Renal pelvis (tissue), 12 donors: ENCODE measurements at places on chromosomes 5 and 9. TPM values are rescaled to one million over a fixed set of nuclear protein-coding genes. Genes with fewer than 3 reads are reported as not detected.
A peak's percentile ranks its signal among the peaks of the same experiment; 100 is the strongest.

GRCh38 chr5:141574122-141574510, 44.7 kb downstream of the DIAPH1 start:
- DNase-seq: no peak

OSMR gene
- polyA plus RNA-seq: 7.4 TPM

DNA sequence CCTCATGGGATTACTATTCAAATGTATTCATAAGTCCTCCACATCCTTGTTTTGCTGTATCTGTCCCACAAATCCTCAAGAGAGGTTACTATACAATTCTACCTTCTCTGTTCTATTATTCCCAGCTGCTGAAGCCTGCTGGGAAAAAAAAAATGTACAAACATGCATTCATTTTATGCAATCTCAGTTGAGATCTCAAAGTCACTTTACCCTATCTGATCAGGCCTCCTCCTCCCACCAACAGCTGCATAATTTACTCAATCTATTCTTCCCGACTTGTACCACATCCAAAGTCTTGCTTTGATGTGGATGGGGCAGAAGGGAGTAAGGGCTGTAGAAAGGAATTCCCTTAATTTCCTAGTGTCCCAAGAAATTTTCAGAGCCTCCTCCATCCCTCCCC, 28.6 kb downstream of the PSIP1 start:
- DNase-seq: no peak

GMCL2 gene
- polyA plus RNA-seq: not detected

EHMT1 gene
- 82.8 TPM for polyA plus RNA-seq

DNA sequence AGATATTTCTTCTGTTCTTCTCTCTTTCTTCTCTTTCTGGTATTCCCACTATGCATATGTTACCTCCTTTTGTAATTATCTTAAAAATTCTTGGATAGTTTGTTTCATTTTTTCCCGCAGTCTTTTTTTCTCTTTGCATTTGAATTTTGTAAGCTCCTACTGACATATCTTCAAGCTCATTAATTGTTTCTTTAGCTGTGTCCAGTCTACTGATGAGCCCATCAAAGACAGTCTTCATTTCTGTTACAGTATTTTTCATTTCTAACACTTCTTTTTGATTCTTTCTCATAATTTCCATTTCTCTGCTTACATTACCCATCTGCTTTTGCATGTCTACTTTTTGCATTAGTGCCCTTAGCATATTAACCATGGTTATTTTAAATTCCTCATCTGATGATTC, 44.7 kb upstream of the UNC5A start:
- DNase-seq: no peak

IFNA10 gene
- not detected for polyA plus RNA-seq

DNA sequence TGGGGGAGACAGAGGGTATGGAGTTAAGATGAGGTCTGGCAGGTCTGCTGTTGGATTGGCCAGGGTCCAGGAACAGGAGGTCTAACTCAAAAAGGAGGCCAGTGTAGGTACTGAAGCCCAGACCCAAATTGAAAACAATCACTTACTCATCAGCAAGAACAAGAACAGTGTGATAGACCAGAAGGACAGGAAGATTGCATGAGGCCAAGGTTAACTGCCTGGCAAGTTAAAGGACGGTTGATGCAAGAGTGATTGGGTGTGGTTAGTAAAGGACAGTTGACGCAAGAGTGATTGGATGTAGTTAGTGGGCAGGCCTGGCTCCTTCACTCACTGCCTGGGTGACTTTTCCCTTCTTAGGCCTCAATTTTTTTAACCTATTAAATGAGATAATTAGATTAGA, 132.6 kb downstream of the PDZD2 start:
- no peak for DNase-seq

DNA sequence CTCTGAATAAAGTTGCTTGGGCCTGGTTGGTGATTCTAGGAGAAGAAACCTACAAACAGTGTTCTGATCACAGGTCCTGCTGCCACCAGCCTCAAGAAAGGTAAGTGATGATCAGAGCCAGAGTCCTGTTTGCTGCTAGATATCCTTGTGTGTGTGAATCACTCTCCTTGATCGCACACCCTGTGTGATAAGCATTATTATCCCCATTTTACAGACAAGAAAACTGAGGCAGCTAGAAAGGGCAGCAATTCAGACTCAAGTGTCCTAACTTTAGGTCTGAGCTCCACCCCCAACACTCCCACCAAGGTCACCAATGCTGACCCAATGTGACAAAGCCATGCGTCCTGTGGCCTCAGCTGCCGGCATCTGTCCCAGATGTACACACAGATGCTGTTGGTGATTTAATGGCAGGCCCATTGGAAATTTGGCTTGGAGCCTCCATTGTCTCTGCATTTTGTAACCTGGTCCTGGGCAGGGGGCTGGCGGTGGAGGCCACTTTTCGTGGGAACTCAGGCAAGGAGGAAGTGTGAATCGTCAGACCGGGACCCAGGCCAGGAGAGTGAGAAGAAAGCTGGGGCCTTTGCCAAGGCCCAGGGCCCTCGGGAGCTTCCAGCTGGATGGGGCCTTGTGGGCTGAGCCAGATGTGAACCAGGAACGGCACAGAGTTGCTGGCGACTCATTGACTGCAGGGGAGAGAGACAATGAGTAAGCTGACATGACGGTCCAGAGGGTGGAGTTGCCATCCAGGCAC, 29.8 kb upstream of the GGTA1 start:
- peak; percentile 63 for DNase-seq

MLANA gene
- 1.1 TPM for polyA plus RNA-seq

GRCh38 chr5:116454417-116454927, 120.2 kb downstream of the SEMA6A start:
- peak; percentile 63 for DNase-seq

AGXT2 gene
- polyA plus RNA-seq: 26.9 TPM

GRCh38 chr5:122352331-122352730, 40.3 kb downstream of the SNCAIP start:
- no peak for DNase-seq

DNA sequence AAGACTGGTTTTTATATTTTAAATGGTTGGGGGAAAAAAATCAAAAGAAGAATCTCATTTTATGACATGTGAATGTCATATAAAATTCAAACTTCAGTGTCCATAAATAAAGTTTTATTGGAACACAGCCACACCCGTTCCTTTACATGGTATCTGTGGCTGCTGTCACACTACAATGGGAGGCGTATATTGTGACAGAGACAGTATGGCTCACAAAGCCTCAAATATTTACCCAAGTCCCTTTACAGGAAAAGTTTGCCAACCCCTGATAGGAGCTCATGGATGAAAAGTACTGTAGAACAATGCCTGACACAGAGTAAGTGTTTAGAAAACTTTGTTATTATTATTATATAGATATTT, 5.2 kb upstream of the DUSP1 start:
- DNase-seq: no peak

ZER1 gene
- 38.9 TPM for polyA plus RNA-seq

DNA sequence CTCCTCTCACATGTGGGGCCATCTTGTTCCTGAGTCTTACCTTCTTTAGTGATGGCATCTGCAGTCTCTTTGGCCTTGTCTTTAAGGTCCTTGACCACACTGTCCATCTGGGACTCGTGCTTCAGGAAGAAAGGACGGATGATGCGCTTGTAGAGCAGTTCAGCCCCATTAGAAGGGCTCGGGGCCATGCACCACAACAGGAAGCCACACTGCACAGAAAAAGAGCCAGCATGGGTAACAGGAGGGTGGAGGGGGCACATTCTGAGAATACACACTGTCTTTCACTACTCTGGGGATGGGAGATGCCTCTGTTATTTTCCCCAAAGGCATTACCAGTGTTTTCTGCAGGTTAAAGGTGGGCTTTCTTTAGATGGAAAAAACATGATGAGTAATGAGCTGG, 25.9 kb downstream of the SRP19 start:
- DNase-seq: no peak

- peak; percentile 53 for DNase-seq
Measured at GRCh38 chr5:149317281-149318048, 27.8 kb upstream of the GRPEL2 start.

DNA sequence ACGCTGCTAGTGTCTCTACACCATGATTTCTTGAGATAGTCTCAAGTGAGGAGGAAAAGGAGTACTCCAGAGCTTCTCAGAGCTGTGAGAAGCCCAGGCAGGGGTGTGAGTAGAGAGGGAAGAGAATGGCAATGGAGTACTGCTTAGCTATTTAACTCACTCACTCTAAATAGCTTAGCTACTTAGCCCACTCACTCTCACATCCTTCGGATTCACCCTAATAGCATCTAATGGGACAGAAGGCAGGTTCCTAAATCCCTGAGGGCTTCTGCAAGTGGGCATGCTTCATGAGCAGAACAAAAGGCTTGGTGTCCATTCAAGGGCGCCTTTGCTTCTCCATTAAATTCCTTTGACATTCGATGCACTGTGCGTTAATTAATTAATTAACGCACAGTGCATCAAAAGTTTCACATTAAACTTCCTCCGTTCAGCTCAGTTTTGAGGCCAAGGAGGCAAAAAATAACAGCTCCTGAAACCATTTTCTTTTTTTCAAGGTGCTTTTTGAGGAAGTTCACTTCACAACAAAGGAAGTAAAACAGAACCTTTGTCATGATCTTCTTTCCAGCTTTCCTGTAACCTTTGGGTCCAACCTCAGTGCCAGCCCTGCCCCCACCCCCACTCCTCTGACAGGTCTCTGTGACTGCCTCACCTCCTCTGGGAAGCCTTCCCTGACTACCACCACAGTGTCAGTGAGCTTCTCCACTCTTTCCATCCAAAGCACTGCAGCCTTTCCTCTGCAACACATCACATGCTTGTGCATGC, 294.0 kb downstream of the SEC61B start:
- no peak for DNase-seq

DNA sequence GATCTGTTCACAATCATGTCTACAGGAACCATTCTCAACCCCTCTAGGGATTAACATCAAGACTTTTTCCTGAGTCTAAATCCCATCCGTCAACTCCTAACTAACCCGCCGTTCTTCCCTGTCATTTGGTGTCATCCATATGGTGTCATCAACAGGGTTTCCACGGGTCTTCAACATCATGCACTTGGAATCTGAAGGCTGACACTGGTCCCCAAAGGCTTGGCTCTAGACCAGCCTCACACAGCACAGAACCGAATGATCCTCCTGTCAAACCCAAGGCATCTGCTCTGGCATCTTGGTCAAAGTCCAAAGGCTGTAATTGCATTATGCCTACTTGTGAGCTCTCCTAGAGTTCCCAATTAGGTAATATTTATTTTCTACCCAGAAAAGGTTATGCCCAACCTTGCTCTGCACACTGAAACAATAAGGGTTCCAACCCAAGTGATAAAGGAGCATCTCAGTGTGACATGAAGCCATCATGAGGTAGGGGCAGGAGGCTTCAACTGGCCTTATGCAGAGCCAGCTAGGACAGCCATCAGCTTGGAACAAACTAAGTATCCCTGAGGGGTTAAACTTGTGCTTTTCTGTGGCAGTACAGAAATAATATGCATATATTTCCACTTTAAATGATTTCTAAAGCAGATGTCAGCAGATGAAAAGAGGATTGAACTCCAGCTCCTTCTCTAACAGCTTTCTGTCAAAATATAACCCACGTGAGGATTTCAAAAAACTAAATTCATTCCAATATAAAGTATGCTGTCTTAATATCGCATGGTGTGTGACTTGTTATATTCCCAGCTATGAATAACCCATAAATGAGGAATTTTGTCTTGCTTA, 13.9 kb downstream of the ENC1 start:
- DNase-seq: no peak

GRCh38 chr9:134014946-134015345, 10.3 kb upstream of the BRD3OS start:
- DNase-seq: no peak

- no peak for DNase-seq
Measured at GRCh38 chr9:116027096-116027495, 126.5 kb upstream of the PAPPA start.

- no peak for DNase-seq
Measured at GRCh38 chr9:36218011-36218410, 27.3 kb downstream of the CLTA start.

DNA sequence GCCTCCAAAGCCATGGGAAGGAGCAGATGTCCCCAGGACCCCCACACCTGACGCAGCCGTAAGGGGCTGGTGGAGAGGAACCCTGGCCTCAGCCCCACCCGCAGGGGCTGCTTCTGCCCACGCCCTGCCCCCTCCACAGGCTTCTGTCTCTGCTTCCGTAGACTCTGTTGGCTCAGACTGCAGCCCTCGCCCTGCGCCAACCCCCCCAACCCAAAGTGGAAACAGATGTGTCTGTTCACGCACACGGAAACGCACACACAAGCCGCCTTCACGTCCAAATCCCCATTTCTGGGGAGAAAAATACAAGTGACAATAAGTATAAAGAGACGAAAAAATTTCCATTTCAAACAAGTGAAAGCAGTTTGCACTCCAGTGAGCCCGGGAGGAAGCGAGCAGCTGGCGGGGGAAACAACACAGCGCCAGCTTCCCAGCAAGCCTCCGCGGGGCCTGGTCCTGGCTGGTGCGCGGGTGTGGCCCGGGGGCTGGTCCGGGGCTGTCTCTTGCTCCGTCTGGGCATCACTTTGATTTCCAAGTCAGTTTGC, 32.6 kb upstream of the RXRA start:
- DNase-seq: peak; percentile 34

DNA sequence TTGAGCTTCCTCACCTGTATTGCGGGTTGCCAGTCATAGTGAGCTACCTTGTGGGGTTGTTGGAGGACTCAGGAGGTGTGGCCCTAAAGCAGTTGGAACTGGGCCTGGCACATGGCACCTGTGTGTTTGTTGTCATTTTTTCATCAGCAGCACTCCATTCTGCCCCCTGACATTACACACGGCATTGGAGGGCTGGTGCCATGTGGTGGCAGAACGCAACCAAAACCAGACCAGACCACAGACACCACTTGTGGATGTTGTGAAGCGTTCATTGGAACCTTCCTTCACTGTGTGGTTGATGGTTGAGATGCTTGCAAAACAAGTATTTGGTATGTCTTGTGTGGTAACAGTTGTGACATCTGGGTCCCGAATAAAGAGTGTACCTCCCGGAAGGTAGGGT, 113.2 kb upstream of the ERCC6L2 start:
- DNase-seq: no peak

GRCh38 chr5:116685069-116685468, 110.4 kb upstream of the SEMA6A start:
- no peak for DNase-seq

SPINK7 gene
- polyA plus RNA-seq: 0.13 TPM

LYRM7 gene
- polyA plus RNA-seq: 16.7 TPM

DNA sequence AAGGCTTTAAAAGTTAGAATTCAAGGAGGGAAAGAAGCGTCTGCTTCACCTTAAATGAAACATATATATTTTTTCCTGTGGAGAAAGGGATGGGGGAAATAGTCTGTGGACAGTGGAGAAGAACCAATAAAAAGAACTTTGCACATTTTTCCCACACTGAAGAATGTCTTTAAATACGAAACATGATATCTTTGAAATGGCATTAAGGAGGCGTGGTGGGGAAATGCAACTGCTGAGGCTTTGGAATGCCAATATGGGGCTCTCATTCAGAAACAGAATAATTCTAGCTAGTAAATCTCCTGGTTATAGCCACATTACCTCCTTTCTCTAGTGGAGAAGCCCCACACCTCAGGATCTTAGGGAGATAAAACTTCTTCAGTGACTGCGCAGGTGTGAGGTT, 46.8 kb downstream of the TNC start:
- peak; percentile 21 for DNase-seq

- no peak for DNase-seq
Measured at GRCh38 chr5:501105-501830, 23.0 kb downstream of the SLC9A3 start.

FNBP1 gene
- 47.7 TPM for polyA plus RNA-seq

TTLL11 gene
- 8.9 TPM for polyA plus RNA-seq
